ENCODE measurements at places on chromosomes 13 and 19.

DNA sequence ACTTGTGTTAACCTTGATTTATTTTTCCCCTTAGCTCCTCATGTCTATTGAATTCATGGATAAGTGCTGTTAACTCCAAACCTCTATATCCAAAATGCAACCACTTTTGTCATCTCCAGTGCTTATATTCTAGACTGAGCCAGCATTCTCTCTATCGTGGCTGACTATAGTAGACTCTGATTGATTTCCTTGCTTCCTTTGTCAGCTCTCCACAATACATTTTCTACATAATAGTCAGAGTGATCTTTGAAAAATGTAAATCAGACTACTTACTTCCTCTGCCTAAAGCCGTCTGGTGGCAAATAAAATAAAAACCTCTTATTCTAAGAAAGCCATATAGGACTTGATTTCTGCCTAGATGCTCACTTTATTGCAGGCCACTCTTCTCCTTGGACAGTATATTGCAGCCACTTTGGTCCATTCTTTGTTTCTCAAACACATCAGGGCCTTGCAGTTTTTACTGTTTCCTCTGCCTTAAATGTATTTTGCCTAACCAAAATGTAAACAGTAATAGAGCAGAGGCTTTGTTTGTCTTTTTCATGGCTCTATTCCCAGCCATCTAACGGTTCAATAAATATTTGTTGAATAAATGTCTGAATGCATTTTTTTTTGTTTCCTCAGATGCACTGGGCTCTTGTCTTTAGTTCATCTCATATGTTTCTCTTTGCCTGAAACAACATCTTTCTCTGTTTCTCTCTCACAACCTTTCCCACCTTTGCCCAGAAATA is 243.6 kb upstream of the CSNK1A1L start:
- no peak for DNase-seq

DNA sequence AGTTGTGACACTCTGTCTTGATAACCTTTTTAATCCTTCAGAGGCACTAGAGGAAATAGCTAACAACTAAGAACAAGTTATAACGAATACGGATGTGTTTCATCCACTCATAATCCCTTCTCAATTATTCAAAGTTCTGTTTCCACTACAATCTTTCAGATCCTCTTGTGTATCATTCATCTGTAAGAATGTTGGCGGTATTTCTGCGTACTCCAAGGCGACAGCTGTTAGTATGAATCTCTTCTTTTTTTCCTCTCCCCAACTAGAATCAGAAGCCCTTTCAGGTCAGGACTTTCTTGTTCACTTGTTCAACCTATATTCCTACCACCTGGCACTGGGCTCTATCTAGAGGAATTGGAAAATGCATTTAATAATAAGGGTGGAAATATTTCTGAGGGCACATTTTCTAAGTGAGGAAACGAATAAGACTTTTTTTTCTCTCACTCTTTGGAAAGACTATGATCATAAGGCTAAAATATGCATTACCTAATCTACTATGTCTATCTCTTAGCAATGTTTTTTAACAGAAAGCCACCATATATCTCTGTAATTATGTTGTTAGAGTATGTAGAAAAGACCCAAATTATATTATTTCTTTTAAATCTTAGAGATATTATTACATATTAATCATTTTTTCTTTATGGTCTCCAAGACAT is 492.9 kb downstream of the PCDH20 start:
- DNase-seq = no peak

- DNase-seq = no peak
Measured at GRCh38 chr19:53294786-53295441, 27.4 kb upstream of the VN1R4 start.

DNA sequence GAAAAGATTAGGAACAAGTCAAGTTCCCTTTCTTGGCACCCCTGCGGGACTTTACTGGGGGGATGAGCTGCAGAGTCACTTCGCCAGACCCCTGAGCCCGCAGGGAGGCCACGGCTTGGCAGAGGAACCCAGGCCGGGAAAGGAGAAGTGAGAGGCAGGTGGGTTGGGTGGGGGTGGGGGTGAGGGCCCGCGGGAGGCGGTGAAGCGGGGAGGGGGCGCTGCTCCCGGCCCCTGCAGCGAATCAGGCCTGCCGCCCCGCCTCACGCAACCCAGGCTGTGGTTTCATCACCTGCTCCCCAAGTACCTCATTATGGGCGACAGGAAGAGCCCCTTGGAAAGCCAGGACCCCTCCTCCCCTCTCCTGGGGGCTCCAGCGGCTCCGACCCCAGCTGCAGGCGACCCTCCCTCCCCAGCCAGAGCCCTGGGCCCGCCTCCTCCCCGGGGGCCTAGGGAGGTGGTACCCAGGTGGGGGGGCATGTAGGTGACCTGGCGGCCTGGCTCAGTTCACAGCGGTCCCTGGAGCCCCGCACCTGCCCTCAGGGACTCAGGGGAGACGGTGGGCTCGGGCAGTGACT is 9.5 kb downstream of the MEF2B start:
- no peak for DNase-seq

DNA sequence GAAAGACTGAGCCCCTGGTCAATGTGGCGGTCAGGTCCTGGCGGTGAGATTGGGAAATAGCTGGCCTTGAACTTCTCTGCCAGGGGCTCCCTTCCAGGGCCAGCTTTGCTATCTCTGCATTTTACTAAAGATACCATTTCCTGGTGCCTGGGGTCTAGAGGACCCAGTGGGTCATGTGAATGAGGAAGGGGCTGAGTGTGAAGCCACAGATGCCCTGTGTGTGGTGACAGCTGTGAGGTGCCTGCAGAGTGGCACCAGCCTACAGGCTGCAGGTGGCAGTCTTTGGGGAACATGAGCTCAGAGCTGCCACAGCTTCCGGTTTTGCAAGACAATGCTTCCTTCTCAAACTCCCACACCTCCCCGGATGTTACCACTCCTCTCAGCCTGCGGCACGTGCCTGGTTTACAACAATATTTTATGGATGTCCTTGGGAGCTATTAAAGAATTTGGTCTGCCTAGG is 5.2 kb upstream of the MLNR start:
- no peak for DNase-seq

DNA sequence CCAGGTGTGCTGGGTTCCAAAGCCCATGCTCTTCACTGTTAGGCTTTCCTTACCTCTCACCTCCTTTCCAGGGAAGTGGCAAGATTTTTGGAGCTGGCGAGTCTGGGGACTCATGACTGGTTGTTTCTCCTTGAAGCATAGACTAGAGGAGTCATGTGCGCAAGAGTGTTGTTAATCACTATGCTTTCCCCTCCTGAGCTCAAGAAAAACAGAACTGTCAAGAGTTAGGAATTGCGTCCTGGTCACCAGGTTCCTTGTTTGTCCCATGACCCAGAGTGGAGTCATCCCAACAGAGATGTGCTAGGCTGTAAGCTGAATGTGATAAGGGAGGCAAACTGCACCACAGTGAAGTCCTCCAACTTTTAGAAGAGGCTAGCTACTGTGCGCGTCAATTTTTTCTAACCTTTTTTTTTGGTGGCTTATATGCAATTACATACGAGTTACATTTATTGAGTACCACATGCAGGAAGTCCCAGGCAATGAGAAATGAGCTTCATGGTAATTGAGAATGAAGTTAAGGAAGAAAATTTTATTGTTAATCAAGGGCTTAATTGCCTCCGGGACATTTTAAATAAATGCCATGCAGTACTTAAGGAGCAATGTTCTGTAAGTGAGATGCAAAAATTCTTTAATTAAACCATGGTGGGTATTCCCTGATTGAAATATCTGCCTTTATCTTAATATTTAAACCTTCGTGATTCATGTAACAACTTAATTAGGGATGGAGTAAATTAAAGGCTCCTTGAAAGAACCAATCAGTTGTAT is 233.9 kb downstream of the ZIC5 start:
- no peak for DNase-seq

DNA sequence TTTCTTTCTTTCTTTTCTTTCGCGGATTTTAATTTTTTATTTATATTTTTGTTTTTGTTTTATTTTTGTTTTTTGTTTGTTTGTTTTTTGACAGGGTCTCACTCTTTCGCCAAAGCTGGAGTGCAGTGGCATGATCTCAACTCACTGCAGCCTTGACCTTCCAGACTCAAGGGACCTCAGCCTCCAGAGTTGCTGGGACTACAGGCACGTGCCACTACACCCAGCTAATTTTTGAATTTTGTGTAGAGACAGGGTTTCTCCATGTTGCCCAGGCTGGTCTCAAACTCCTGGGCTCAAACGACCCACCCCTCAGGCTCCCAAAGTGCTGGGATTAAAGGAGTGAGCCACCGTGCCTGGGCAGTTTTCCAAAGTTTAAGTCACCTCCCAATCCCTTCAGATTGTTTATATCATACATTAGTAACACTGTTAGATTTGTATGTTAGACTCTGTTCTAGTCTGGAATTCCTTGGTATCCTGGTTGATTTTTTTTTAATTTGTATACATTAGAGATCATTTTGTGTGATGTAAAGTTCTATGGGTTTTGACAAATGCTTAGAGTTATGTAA is 597.3 kb downstream of the DCT start:
- no peak for DNase-seq

DNA sequence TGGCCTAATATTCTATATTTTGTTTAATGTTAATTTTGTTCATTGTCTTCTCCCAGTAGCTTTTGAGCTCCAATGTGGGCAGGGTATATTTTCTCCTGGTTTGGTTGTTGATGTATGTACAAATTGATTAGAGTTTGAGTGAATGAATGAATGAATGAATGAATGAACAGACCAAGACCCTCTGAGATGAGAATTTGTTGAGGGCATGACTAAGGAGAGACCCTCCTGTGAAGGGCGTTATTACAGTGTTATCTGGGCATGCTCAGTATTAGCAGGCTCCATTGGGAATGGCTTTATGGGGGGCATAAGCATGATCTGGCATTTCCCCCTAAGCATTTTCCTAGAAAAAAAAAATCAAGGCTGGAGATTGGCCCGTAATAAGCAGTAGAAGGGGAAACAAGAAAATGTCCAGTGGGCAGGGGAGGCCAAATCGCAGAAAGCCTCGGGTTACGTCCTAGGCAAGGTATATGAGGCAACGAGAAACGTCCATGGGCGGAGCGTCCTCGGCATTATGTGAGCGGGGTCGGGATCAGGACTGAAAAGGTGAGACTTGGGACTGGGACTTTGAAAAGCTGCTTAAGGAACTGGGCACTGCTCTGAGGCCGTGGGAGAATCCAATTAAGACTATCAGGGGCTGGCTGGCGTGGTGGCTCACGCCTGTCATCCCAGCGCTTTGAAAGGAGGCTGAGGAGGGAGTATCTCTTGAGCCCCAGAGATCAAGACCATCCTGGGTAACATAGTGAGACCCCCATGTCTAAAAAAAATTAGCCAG is 904 bp upstream of the ARHGAP33 start:
- no peak for DNase-seq

DNA sequence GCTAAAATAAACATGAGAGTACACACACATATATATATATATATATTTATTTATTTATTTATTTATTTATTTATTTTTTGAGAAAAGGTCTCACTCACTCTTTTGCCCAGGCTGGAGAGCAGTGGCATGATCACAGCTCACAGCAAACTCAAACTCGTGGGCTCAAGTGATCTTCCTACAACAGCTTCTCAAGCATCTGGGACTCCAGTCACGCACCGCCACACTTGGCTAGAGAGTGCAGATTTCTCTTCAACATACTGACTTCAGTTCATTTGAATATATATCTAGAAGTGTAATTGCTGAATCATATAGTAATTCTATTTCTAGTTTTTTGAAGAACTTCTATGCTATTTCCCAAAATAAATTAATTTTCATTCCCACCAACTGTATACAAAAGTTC is 1711.8 kb downstream of the SLITRK5 start:
- no peak for DNase-seq

- no peak for DNase-seq
Measured at GRCh38 chr19:55105237-55105636, 12.2 kb downstream of the PPP1R12C start.

GRCh38 chr13:49497272-49497671 is 1.5 kb downstream of the PHF11 start:
- DNase-seq = no peak

- DNase-seq = no peak
Measured at GRCh38 chr13:25248071-25248470, 39.2 kb downstream of the MTMR6 start.

DNA sequence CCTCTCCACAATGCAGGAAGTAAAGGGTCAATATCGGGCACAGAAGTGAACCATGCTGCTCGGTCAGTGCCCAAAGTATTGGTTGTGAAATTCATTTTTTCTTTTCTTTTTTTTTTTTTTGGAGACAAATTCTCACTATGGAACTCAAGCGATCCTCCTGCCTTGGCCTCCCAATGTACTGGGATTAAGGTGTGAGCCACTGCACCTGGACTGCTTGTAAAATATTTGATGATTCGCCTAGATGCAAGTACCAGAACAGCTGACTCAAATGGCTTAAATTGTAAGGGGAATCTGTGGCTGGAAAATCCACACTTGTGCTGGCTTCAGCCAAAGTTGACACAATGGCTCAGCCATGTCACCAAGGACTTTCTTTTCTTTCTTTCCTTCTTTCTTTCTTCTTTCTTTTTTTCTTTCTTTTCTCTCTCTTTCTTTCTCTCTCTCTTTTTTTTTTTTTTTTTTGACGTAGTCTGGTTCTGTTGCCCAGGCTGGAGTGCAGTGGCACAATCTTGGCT is 43.7 kb downstream of the NUMBL start:
- no peak for DNase-seq

DNA sequence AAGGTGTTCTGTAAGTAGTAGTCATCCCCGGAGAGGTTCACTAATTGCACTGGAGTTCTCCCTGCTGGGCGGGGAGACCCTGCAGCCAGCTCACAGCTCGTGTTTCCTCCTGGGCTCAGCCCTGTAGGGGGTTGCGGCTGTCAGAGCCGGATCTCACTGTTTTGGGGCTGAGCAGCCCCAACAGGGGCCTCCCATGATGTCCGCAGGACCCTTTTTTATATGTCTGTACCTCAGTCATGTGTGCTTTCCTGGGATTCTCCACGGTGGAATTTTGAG is 130.2 kb upstream of the MCF2L start:
- DNase-seq = no peak

GRCh38 chr13:21528616-21529015 is 69.5 kb upstream of the ZDHHC20 start:
- no peak for DNase-seq

GRCh38 chr19:51687791-51688670 is 5.1 kb upstream of the SPACA6 start:
- no peak for DNase-seq

GRCh38 chr13:51396352-51396751 is 56.5 kb downstream of the INTS6 start:
- DNase-seq = no peak

DNA sequence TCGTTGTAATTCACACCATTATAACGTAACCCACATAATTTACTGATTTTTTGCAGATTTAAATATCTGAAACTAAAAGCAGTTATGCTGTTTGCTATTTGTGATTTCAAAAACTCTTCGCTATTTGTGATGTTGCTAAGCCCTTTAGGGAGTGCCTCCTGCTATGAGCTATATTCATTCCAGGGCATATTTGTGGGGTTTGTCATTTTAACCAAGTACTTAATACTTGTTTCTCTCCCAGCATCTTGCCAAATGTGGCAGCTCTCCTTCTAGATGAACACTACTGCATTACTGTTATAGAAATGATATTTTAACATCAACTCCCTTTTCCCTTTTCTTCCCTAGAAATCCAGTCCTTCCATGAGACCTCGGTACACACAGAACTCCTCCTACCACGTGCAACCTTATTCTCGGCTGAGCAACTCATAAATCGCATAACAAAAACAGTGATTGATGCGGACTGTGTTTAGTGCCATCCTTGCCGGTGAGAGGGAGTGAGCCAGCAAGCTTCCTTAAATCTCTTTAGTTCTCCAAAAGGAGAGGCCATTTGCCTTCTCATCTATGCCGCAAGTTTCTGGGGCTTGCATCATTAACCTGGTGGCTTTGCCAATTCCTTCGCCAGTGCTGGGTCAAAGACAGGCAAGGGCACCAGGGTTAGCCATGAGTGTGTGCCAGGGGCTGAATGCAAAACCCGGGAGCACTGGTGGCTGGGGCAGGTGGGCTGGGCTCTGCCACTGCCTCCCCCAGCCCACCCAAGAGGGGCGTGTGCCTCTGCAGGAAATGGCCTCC is 33.4 kb downstream of the RFX2 start:
- DNase-seq = no peak

Data from HEK293T (cell line).